HFFc6 (cell line): ENCODE measurements at places on chromosomes 1 and 21. TPM values are rescaled to one million over a fixed set of nuclear protein-coding genes. Genes with fewer than 3 reads are reported as not detected.
A peak's percentile ranks its signal among the peaks of the same experiment; 100 is the strongest.

DNA sequence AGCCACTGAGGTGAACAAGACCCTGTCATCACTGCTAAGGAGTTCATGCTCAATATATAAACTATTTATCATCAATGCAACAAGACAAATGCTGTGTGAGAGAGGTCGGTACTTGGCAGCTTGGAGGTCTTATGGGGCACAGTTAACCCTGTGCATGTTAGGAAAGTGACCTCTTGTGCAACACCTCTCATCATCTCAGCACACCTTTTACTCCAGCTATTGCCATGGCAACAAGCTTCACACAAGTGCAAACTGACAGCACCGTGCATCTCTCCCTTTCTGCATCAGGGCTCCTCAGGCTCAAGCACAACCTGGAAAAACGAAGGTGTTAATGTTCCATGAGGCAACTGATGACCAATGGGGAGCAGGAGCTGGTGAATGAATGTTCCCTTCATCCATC, 14.7 kb upstream of the MYSM1 start:
- DNase-seq = no peak
- H3K36me3 ChIP-seq = no peaks in the 10 kb centered on the region
- no peak overlapping the region for H3K4me3 ChIP-seq
- no peak overlapping the region for H3K27ac ChIP-seq

The CHIA gene
- not detected in 3 replicates for total RNA-seq

The KLHDC9 gene
- 2.1 to 3.4 TPM (median 2.1 TPM) in 3 replicates for total RNA-seq

GRCh38 chr1:20105856-20106255, 13.5 kb downstream of the PLA2G2D start:
- no peaks in the 10 kb centered on the region; the same call in 1 of the 2 replicates for H3K4me1 ChIP-seq
- H3K27me3 ChIP-seq = peaks cover 17% of the 10 kb centered on the region
- no peaks in the 10 kb centered on the region for H3K36me3 ChIP-seq
- H3K27ac ChIP-seq = no peak overlapping the region
- DNase-seq = no peak

The LMO4 gene
- total RNA-seq = 41.4 to 47.5 TPM (median 43.4 TPM) in 3 replicates

The GSTM2 gene
- 30.8 to 53.4 TPM (median 35.7 TPM) in 3 replicates for total RNA-seq

- DNase-seq = no peak
- H3K27me3 ChIP-seq = peaks cover 9% of the 10 kb centered on the region
- H3K36me3 ChIP-seq = no peaks in the 10 kb centered on the region
These were observed 434.0 kb upstream of the NR5A2 start for GRCh38 chr1:199593475-199593874.

The INSRR gene
- total RNA-seq = not detected in 3 replicates

DNA sequence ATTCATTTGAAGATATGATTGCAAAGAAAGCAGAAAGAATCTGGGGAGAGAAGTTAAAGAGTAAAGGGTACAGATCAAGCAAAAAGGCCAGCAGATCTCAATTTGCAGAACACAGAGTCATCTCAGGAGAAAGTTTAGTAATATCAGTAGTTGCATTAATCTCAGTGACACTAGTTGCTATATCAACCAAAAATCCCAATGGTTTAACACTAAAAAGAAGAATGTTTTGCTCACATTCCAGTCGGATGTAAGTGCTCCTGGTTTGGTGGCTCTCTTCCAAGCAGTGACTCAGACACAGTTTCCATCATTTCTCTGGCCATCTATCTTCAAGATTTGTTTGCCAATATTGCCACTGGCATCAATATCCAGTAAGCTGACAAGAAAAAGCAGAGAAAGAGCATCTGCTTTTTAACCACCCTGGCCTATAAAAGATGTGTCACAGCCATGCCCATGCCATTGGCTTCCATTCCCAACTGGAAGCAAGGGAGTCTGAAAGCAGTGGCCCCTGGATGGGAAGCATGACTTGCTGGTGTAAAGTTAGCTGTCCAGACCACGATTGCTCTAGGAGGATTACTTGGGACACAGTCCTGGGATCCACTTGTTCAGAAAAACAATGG, 45.5 kb upstream of the AIM2 start:
- DNase-seq = peak; percentile 73
- no peak overlapping the region for H3K4me3 ChIP-seq
- H3K4me1 ChIP-seq = peaks cover 11% of the 10 kb centered on the region
- H3K36me3 ChIP-seq = no peaks in the 10 kb centered on the region
- peaks cover 23% of the 10 kb centered on the region for H3K27me3 ChIP-seq
- H3K27ac ChIP-seq = no peak overlapping the region

DNA sequence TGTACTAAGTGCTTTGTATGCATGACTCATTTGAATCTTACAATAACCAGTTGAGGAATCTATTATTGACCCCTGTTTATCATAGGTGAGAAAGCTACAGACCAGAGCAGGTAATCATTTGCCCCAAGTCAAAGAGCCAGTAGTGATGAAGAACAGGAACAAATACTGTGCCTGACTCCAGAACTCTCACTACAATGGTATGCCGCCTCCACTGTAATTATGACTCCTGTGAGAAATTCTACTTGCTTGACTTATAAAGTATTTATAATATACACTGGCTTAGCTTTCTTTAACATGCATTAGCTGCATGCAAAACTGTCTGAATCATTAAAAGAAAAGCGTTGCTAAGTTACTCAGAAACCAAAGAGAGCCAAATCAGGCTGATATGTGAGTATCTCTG, 92.6 kb downstream of the ZNF281 start:
- DNase-seq = peak; percentile 90
- peaks cover 2% of the 10 kb centered on the region; the same call in 1 of the 2 replicates for H3K36me3 ChIP-seq
- H3K27me3 ChIP-seq = no peaks in the 10 kb centered on the region; the same call in 1 of the 2 replicates
- H3K27ac ChIP-seq = peak overlapping the region; percentile 95
- H3K4me3 ChIP-seq = peak overlapping the region; percentile 60; the same call in 1 of the 2 replicates

GRCh38 chr1:44808063-44808937, at the start of gene BTBD19:
Gene BTBD19 (plus strand): TSS chr1:44808523. CDS start chr1:44808821, 298 bp downstream.
- H3K36me3 ChIP-seq = peaks cover 42% of the 10 kb centered on the region
- H3K27ac ChIP-seq = peak within 1 kb of the TSS; percentile 100
- peak within 1 kb of the TSS; percentile 78 for H3K4me3 ChIP-seq
- H3K4me1 ChIP-seq = peaks cover 84% of the 10 kb centered on the region

The TNFAIP8L2 gene
- total RNA-seq = not detected in 3 replicates

- H3K27me3 ChIP-seq = no peaks in the 10 kb centered on the region
- H3K27ac ChIP-seq = peak overlapping the region; percentile 33
- DNase-seq = peak; percentile 69
- peaks cover 1% of the 10 kb centered on the region; the same call in 1 of the 2 replicates for H3K36me3 ChIP-seq
These were observed 45.0 kb downstream of the KCNJ6 start for GRCh38 chr21:37871121-37871862.

GRCh38 chr1:67987046-67987799, 63.2 kb downstream of the DIRAS3 start:
- H3K27me3 ChIP-seq = no peaks in the 10 kb centered on the region
- peak overlapping the region; percentile 76 for H3K27ac ChIP-seq
- no peaks in the 10 kb centered on the region for H3K36me3 ChIP-seq

The OR2G3 gene
- total RNA-seq = not detected in 3 replicates

- no peak overlapping the region; the same call in 1 of the 2 replicates for H3K27ac ChIP-seq
- H3K27me3 ChIP-seq = no peaks in the 10 kb centered on the region; the same call in 1 of the 2 replicates
- H3K36me3 ChIP-seq = peaks cover 9% of the 10 kb centered on the region
- no peak for DNase-seq
- no peak overlapping the region for H3K4me3 ChIP-seq
These were observed 63.0 kb upstream of the ATP5PO start for GRCh38 chr21:33978585-33978984.

- H3K4me1 ChIP-seq = peaks cover 54% of the 10 kb centered on the region
- H3K27me3 ChIP-seq = no peaks in the 10 kb centered on the region
- peaks cover 26% of the 10 kb centered on the region for H3K36me3 ChIP-seq
- DNase-seq = no peak
- H3K27ac ChIP-seq = no peak overlapping the region
These were observed 6.7 kb downstream of the TOR1AIP2 start for GRCh38 chr1:179870870-179871269.

- no peak for DNase-seq
- no peak overlapping the region for H3K27ac ChIP-seq
- no peaks in the 10 kb centered on the region for H3K4me1 ChIP-seq
- no peak overlapping the region for H3K4me3 ChIP-seq
These were observed 173.3 kb upstream of the FOXD3 start for GRCh38 chr1:63148825-63149645.

The GPR52 gene
- 0.27 TPM in 1 of 3 replicates, not detected in the others for total RNA-seq

- no peak overlapping the region for H3K27ac ChIP-seq
- H3K4me1 ChIP-seq = peaks cover 8% of the 10 kb centered on the region
- peaks cover 9% of the 10 kb centered on the region for H3K27me3 ChIP-seq
- H3K36me3 ChIP-seq = peaks cover 17% of the 10 kb centered on the region; the same call in 1 of the 2 replicates
- DNase-seq = no peak
These were observed 36.0 kb downstream of the FAM177B start for GRCh38 chr1:222772996-222773379.

The SPRR2A gene
- total RNA-seq = not detected in 3 replicates

GRCh38 chr1:232951180-232951579, 769 bp downstream of the NTPCR start:
- H3K27ac ChIP-seq = peak overlapping the region; percentile 87
- DNase-seq = no peak
- no peaks in the 10 kb centered on the region; the same call in 1 of the 2 replicates for H3K27me3 ChIP-seq
- H3K4me3 ChIP-seq = peak overlapping the region; percentile 97
- peaks cover 45% of the 10 kb centered on the region for H3K4me1 ChIP-seq

DNA sequence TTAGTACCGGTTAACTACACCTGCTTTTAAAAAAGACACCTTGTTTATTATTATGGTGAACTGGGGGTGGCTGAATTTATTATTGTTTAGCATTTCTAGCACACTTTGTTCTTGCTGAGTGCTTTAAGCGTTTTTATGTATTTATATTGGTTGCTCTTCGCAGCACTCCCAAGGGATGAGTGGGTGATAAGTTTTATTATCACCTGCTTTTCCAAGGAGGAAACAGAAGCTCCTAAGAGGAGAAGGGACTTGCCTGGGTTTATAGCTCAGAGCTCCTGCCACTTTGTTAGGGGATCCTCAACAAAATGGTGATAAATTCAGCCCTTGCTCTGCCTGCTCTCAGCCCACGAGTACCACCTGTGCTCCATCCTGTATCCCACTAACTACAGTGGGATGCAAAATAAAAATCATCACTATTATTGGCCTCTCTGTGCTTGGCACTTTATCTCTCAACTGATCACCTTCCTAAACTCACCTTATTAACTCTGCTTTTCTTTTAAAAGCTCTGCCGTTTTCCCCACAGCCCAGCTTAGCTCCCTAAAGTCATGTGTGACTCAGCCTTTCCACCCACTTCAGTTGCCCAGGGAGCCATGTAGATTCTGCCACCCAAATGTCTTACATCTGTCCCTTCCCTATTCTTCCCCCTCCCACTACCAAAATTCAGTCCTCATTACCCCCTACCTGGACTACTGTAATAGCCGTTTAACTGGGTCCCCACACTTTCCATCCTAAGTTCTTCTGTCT, 44.5 kb downstream of the BCL9 start:
- no peaks in the 10 kb centered on the region for H3K36me3 ChIP-seq
- DNase-seq = no peak
- H3K4me1 ChIP-seq = no peaks in the 10 kb centered on the region

DNA sequence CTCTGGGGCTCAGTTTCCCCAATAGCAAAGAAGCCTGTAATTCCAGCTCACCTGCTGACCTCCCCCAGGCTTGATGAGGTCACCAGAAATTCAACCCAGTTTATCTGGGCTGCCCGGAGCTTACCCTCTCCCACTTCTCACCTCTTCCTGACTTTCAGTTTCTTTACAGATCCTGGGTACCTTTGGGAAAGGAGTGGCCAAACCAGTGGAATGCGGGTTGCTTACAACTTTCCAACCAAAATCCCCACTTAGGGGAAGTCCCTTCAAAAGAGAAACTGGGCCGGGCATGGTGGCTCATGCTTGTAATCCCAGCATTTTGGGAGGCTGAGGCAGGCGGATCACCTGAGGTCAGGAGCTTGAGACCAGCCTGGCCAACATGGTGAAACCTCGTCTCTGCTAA, 5.9 kb upstream of the MARCKSL1 start:
- no peak for DNase-seq
- peaks cover 2% of the 10 kb centered on the region for H3K27me3 ChIP-seq
- H3K4me1 ChIP-seq = peaks cover 24% of the 10 kb centered on the region
- no peak overlapping the region for H3K27ac ChIP-seq

GRCh38 chr1:153324912-153325311, 12.2 kb upstream of the PGLYRP3 start:
- no peak overlapping the region for H3K27ac ChIP-seq
- no peaks in the 10 kb centered on the region for H3K4me1 ChIP-seq
- H3K4me3 ChIP-seq = no peak overlapping the region
- no peak for DNase-seq
- no peaks in the 10 kb centered on the region; the same call in 1 of the 2 replicates for H3K27me3 ChIP-seq

DNA sequence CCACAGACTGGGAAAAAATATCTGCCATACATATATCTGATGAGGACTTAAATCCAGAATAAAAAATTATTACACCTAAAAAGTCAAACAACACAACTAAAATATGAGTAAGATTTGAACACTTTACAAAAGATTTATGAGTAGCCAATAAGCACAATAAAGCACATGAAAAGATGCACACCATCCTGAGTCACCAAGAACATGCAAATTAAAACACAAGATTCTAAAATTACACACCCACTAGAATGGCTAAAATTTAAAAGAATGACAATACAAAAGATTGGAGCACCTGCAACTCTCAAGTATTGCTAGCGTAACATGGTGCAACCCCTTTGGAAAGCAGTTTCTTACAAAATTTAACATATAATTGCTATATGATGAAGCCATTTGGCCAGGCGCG, 30.9 kb downstream of the DENND2C start:
- DNase-seq = no peak
- H3K27me3 ChIP-seq = no peaks in the 10 kb centered on the region
- H3K4me3 ChIP-seq = no peak overlapping the region
- H3K36me3 ChIP-seq = no peaks in the 10 kb centered on the region
- H3K4me1 ChIP-seq = no peaks in the 10 kb centered on the region

DNA sequence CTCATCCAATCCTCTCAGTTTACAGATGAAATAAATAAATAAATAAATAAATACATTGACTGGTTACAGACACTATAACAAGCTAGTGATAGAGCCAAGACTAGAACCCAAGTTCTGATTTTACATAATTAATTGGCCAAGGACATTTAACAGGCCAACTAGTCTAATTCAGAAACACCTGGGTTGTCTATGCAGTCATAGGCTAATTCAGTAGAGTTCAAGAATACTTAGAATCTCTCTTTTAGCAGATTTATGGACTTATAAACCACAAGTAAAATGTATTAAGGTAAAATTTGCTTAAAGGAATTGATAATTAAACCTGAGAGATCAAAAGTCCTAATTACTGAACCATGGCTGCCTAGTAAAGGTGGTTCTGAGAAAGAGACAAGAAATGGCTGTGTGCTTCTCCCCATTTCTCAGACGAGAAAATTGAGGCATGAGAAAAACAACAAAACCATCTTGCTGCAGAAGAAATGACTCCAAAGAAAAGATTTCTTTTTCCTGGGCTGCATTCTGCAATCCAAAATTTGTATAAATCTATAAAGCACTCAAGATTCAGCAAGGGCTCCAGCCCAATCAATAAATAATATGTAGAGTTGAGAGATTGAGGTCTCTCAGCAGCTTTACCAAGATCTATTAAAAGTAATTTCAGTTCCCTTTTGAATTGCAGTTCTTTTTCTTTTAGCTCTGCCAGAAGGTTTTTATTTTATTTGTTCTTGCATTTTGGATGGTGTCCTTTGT, 98.3 kb downstream of the DUSP10 start:
- no peaks in the 10 kb centered on the region for H3K27me3 ChIP-seq
- H3K36me3 ChIP-seq = no peaks in the 10 kb centered on the region
- H3K4me3 ChIP-seq = no peak overlapping the region
- H3K4me1 ChIP-seq = no peaks in the 10 kb centered on the region
- no peak for DNase-seq

The SAMD13 gene
- total RNA-seq = 0.43 TPM in 1 of 2 replicates, not detected in the other

- H3K36me3 ChIP-seq = no peaks in the 10 kb centered on the region
- H3K4me3 ChIP-seq = no peak overlapping the region
- H3K27me3 ChIP-seq = peaks cover 12% of the 10 kb centered on the region
- DNase-seq = no peak
These were observed 2.3 kb downstream of the ATAD3C start for GRCh38 chr1:1451696-1452364.

- peak; percentile 61 for DNase-seq
- H3K27me3 ChIP-seq = no peaks in the 10 kb centered on the region; the same call in 1 of the 2 replicates
- no peaks in the 10 kb centered on the region for H3K36me3 ChIP-seq
- H3K27ac ChIP-seq = peak overlapping the region; percentile 72
These were observed 890 bp downstream of the GJC2 start for GRCh38 chr1:228150461-228151179.
